ELF-1 (cell line): ENCODE measurements at places on chromosomes 2 and 18.

DNA sequence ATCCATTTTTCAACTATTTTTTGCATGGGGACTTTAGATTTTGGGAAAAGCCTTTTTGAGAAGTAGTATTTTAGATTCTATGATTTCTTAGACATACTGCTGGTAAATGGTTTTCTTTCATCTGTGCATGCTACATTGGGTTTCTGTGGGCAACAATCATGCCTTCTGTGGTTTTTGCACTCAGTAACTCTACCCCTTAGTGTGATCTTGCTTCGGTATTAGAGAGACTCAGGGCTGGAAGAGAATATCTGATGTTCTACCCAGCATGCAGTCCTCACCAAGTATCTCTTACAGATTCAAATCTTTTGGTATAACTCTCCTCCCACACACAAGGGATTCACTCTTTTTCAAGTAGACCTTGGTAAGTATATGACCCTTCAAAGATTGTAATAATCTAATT, 183.0 kb downstream of the PMAIP1 start:
- DNase-seq = no peak

DNA sequence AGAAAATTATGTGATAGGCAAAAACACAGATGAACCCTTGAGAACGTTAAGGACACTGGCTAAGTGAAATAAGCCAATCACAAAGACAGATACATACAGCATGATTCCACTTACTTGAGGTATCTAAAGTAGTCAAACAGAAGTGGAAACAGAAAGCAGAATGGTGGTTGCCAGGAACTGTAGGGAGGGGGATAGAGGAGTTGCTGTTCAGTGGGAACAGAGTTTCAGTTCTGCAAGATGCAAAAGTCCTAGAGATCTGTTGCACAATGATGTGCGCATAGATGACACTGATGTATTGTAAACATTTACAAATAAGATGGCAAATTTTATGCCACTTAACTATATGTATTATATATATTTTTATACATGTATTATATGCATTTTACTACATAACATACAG, 59.7 kb downstream of the POLE4 start:
- no peak for DNase-seq

DNA sequence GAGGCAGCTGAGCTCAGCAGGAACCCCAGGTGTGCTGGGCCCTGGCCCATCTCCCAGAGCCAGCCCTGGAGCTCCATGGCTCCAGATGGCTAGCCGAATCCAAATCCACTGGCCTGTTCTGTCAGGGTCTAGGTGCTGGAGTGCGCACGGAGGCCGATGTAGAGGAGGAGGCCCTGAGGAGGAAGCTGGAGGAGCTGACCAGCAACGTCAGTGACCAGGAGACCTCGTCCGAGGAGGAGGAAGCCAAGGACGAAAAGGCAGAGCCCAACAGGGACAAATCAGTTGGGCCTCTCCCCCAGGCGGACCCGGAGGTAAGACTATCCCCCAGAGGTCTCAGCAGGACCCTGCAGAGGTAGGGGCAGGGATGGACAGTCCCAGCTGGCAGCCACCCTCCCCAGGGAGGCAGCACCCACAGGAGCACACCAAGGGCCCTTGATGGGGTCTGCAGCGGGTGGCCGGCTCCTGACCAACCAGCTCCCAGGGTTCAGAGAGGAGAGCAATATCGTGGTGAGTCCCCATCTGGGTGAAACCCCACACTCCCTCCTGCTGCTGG, 26.1 kb upstream of the PRLH start:
- DNase-seq = no peak

DNA sequence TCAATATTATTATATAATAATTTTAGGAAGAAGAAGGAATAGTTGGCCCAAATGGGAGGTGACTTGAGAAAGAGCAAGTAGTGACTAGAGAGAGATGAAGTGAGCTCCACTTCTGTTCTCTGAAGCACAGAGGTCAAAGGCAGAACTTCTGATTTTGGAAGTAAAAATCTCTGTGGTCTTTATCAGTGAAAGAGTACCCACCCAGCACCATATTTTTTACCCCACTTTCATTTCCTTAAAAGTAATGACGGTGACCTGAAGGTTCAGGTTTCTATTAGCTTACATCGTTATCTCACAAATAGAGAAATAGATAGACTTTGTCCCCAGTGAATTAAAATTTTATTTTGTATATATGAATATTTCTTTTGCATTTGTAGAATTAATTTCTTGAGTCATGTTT, 95.3 kb downstream of the CDH7 start:
- no peak for DNase-seq

DNA sequence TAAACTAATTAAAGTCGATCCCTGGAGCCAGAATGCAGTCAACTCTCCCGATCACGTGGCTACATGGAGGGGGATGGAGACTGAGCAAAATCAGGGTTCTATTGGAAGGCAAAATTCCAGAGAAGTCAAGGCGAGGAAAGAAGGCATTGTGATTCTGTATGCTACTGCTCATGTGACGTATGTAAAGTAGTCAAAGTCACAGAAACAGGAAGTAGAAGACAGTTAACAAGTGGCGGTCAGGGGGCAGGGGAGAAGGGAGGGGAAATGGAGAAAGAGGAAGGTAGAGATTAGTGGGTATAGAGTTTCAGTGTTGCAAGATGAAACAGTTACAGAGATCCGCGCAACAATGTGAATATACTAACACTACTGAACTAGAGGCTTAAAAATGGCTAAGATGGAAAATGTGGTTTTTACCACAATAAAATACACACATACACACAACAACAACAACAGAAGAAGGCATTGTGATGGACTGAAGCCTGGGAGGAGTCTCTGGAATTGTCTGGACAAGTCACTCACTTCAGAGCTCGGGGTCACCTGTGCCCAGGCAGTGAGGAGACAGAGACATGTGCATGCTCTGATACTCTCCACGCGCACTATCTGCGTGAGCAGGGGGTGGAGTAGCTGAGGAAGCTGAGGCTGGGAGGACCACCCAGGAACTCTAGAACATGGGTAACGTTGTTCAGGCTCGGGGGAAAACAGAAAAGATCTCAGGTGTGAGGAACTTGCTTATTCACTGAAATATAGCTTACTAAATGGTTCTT, 89.9 kb upstream of the CDCA7 start:
- DNase-seq = no peak
